Pancreas (tissue), 10 donors: ENCODE measurements at places on chromosomes 12 and 14.

GRCh38 chr14:60287452-60287851 lies 38.4 kb downstream of the PPM1A start:
- H3K4me1 ChIP-seq = peaks cover 11% of the 10 kb centered on the region
- no peaks in the 10 kb centered on the region for H3K27me3 ChIP-seq
- no peaks in the 10 kb centered on the region for H3K36me3 ChIP-seq
- H3K4me3 ChIP-seq = no peak overlapping the region
- no peak overlapping the region for H3K27ac ChIP-seq
- DNase-seq = no peak

DNA sequence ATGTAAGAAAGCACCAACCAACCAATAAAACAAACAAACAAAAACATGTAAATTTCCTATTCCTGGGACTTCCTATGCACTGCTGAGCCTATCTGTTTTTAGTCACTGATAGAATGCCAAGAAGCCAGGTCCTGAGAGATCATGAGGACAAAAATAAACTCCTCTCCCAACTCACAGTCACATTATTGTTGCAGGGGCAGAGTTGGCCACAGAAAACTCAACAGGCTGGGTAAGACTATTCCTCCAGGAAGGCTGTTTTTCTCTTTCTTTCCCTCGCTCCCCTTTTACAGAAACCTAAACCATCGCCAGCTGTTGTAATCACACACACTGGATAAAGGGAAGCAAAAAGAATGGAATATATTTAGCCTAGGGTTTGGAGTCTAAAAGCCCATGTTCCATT lies 55.8 kb upstream of the METAP2 start:
- H3K27me3 ChIP-seq = no peaks in the 10 kb centered on the region
- no peak overlapping the region for H3K4me3 ChIP-seq
- no peak overlapping the region for H3K27ac ChIP-seq
- DNase-seq = no peak
- no peaks in the 10 kb centered on the region for H3K4me1 ChIP-seq

GRCh38 chr12:103924761-103925641 lies 5.2 kb upstream of the HSP90B1 start:
- no peak overlapping the region for H3K4me3 ChIP-seq
- no peaks in the 10 kb centered on the region for H3K36me3 ChIP-seq
- H3K4me1 ChIP-seq = no peaks in the 10 kb centered on the region
- H3K27ac ChIP-seq = no peak overlapping the region
- no peaks in the 10 kb centered on the region for H3K27me3 ChIP-seq

DNA sequence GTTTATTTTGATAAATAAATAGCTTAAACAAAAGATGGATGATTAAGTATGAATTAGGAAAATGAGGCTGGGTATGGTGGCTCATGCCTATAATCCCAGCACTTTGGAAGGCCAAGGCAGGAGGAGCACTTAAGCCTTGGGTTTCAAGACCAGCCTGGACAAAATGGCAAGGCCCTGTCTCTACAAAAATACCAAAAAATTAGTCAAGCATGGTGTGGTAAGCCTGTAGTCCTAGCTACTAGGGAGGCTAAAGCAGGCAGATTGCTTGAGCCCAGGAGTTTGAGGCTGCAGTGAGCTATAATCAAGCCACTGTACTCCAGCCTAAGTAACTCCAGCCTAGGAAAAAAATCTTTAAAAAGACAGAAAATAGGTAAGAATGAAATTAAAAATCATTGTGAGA lies 96.0 kb downstream of the BCL2L14 start:
- no peaks in the 10 kb centered on the region for H3K27me3 ChIP-seq
- no peak for DNase-seq
- H3K4me3 ChIP-seq = no peak overlapping the region

DNA sequence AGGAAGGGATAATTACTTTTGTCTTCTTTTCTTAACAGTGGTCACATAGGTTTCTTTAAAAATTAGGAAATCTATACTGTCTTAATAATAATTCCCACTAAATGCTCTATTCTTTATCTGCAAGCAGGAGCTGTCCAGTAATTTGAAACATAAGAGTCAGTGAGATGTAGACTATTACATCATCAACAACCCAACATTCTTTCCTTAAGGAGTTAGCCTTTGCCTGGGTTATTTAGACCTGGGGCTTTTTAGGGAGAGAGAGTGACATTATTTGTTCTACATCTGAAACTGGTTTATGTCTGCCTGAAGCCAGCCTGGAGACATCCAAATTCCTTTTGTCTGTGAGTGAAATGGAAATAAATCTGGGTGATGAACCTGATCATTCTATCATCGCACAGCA lies 294.4 kb downstream of the TMTC2 start:
- no peaks in the 10 kb centered on the region for H3K4me1 ChIP-seq
- no peaks in the 10 kb centered on the region for H3K27me3 ChIP-seq
- no peaks in the 10 kb centered on the region for H3K36me3 ChIP-seq
- no peak overlapping the region for H3K27ac ChIP-seq
- no peak overlapping the region for H3K4me3 ChIP-seq
- no peak for DNase-seq
